Lower lobe of right lung (tissue), 2 donors: ENCODE measurements at places on chromosomes 4 and X. TPM values are rescaled to one million over a fixed set of nuclear protein-coding genes. Genes with fewer than 3 reads are reported as not detected.

DNA sequence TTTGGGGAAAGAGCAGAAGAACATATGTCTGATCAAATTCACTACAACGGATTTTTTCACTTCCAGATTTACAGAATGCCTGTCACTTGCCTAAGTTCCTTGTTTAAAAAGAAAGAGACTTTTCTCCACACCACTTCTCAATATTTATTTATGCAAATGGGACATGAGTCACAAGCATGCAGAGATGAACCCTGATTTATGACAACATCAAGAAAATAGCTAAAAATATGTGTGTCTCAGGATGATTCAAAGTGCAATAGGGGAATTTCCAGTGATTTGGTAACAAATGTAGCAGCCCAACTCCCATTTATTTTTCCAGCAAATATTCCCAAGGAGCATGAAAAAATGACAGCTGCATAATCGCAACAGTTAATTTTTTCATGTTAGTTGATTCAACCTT is 180.4 kb upstream of the FAT1 start:
- H3K4me1 ChIP-seq = peaks cover 12% of the 10 kb centered on the region
- DNase-seq = no peak
- no peak overlapping the region for H3K4me3 ChIP-seq
- H3K27ac ChIP-seq = no peak overlapping the region

DNA sequence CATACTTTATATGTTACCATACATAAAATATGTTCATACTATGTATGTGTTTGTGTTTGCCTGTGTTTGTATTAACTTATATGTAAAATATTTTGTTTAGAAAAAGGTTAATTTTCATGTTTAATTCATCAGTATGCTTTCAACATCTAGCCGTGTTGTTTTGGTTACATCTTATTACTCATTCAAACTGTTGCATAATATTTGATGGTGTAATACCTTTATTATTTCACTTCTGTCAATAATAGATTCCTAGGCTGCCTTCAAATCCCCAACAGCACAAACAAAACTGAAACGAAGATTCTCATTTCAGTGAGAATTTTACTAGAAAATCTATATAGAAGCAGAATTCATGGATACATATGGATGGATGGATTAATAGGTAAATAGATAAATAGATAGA is 462.3 kb upstream of the ADGRL3 start:
- no peak overlapping the region for H3K27ac ChIP-seq
- H3K27me3 ChIP-seq = no peaks in the 10 kb centered on the region
- no peak overlapping the region for H3K4me3 ChIP-seq
- DNase-seq = no peak

DNA sequence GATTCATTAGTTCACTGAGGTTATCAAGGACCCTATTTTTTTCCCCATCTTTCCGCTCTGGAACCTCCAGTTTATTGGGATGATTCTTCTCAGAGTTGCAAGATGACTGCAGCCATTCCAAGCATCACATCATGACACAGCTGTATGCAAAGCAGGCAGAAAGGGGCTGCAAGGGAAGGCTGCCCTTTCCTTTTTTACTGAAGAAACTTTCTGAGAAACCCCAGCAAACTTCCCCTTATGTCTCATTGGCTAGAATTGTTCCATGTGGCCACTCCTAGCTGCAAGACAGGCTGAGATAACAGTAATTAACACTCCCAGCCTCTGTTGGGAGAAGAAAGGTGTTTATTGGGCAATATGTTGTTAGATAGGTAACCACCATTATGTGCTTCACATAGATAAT is 102.6 kb downstream of the SATL1 start:
- H3K4me1 ChIP-seq = no peaks in the 10 kb centered on the region
- no peak for DNase-seq
- no peaks in the 10 kb centered on the region for H3K27me3 ChIP-seq
- H3K36me3 ChIP-seq = no peaks in the 10 kb centered on the region
- no peak overlapping the region for H3K4me3 ChIP-seq

GRCh38 chr4:113328514-113328913 is 279.1 kb downstream of the ANK2 start:
- H3K4me1 ChIP-seq = no peaks in the 10 kb centered on the region
- no peaks in the 10 kb centered on the region for H3K36me3 ChIP-seq
- no peak for DNase-seq
- H3K27ac ChIP-seq = no peak overlapping the region

- no peaks in the 10 kb centered on the region for H3K36me3 ChIP-seq
- H3K27ac ChIP-seq = no peak overlapping the region
- peaks cover 78% of the 10 kb centered on the region for H3K27me3 ChIP-seq
Observed at GRCh38 chr4:8852118-8852704, 19.4 kb downstream of the HMX1 start.

GRCh38 chr4:168336837-168337549 is 18.4 kb upstream of the DDX60 start:
- H3K27ac ChIP-seq = no peak overlapping the region
- H3K4me1 ChIP-seq = no peaks in the 10 kb centered on the region
- no peak overlapping the region for H3K4me3 ChIP-seq
- no peaks in the 10 kb centered on the region for H3K36me3 ChIP-seq
- H3K27me3 ChIP-seq = no peaks in the 10 kb centered on the region

DNA sequence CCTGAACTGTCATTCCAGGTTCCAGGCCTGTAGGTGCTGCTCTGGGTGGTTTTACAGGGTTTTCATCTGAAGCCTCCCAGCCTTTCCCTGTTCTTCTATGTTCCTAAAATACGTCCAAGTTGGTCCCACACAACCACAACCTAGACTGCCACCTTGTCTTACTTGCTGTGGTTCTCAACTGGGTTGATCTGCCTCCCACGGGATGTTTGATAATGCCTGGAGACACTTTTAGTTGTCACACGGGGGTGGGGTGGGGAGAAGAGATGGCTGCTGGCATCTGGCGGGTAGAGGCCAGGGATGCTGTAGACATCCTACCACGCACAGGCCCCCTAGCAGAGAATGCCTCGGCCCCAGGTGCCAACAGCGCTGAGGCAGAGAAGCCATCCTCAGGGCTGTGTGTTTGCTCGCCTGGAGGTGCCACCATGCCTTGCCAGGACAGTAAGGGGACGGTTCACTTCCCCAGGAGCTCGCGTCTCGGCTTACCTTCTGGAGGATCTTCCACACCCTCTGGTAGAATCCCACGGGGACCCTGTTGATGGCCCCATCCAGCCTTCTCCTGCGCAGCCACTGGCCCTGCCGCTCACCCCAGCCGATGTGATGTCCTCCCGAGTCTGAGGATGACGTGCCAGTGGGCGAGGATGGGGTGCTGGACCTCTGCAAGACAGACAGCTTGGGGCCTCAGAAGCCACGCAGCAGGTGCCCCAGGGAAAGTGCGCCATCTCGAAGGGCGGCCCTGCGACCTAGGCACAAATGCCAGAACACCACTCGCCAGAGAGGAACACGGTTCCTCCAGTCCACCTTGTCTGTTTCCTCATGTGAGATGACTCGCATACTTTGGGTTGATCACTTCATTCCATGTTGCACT is 87.0 kb downstream of the PHKA2 start:
- H3K4me3 ChIP-seq = no peak overlapping the region
- no peaks in the 10 kb centered on the region for H3K27me3 ChIP-seq
- DNase-seq = no peak
- no peaks in the 10 kb centered on the region for H3K36me3 ChIP-seq
- H3K27ac ChIP-seq = no peak overlapping the region
- no peaks in the 10 kb centered on the region for H3K4me1 ChIP-seq

Gene PITX2
- not detected for total RNA-seq

Gene TREX2
- 0.80 TPM for total RNA-seq

Gene GPC4
- 41.9 TPM for total RNA-seq

Gene SYTL4
- total RNA-seq = 15.3 TPM
